ENCODE measurements at places on chromosomes 3 and 15.

DNA sequence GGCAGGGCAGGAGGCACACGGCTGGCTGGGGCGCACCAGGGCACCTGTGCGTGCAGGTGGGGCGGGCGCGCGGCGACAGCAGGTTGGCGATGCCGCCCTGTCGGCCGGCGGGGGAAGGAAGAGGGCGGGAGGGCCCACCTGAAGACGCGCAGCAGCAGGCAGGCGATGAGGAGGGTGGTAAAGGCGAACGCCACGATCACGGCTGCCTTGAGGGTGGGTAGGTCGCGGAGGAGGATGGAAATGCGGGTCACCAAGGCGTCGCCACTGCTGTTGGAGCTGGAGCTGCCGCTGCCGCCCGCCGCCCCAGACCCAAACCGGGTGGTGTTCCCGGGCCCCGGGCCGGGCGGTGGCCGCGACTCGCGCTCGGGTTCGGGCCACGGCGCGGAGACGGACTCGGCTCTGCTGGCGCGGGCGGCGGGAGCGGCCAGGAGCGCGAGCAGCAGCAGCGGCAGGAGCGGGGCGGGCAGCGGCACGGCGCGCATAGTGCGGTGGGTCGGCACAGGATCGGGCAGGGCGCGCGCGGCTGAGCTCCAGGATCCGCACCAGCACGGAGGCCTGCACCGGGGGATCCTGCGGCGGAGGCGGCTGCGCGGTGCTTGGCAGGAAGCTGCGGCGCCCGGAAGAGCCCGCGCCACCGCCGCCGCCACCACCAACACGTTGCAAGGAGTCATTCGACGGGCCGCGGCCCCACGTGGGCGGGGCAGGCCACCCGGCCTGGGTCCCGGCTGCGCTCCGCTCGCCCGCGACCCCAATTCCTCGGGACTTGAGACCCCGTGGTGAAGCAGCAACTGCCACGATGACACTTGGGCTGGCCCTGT is at the start of gene FAM174B:
TSS of gene FAM174B (minus strand) at position 598 of the 818 bp plus-strand sequence.
- DNase-seq: peak; percentile 68

DNA sequence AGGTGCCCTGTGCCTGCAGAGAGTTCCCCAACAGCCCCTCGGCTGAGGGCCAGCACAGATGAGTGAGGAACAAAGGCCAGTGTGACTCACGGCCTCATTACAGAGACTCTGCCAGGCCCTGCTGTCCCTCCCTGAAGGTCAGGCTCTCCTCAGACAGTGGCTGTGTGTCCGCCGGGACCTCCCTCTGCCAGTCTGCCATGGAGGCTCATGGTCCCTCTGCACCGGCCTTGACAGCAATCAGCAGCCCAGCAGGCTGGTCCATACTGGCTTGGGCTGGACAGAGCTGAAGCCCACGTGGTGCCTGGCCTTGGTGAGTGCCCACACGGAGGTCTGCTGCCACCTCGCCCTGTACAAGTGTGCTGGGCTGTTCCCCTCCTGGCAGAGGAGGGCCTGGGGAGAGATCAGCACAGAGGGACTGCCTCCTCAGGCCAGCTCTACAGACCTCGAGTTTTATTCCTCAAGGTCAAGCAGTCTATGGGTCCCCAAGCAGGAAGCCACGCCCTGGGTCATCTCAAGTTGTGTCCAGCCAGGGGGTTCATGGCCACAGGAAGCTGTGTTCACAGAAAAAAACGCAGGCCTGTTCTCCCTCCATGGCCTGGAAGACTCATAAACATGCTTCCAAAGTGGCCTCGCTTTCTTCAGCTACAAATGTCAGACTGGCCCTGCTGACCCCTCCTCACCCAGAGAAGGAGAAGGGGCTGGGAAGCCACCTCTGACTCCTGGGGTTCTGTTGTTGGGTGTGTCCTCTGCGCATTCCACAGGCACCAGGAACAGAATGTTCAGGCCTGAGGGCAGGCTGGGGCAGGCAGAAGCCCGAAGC is 27.0 kb downstream of the SLC41A3 start:
- DNase-seq: no peak

GRCh38 chr3:162391301-162391700 is 894.7 kb downstream of the OTOL1 start:
- DNase-seq: no peak

DNA sequence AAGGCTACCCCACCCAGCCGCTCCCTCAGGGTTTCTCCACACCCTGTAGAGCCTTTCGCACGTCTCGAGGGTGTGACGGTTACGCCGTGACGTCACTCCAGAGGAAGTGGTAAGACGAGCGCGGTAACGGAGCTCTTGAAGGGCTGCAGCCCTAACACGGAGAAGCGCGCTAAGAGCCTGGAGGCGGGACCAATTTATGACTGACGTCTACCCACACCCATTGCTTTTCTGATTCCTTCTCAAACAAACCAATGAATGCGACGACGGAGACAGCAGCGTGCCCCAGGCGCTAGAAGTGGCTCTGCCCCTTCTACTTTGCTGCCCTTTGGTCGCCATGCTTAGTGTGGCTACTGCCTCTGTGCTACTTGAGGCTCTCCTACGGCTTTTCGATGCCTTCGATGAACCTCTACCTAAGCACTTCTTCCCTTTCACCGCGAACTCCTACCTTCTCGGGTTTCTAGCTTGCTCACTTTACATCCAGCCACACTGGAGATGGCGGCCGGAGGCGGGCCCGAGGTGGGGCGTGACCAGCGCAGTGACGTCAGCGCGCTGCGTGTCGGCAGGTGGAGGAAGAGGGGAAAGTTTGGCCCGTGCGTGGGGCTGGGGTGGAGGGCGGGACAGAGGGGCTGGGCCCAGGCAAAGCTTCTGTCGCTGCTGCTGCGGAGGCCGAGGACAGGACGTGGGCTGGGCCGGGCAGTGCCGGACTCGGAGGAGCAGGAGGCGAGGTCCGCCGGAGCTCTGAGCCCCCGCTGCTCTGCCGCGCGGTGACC is at the start of gene OXSR1:
TSS of gene OXSR1 (plus strand) at position 586 of the 770 bp plus-strand sequence. CDS start 340 bp downstream, outside the sequence.
- peak; percentile 100 for DNase-seq

- no peak for DNase-seq
These were observed 903.6 kb downstream of the DIPK2A start for GRCh38 chr3:144875211-144875610.

Data from hematopoietic multipotent progenitor cell treated with erythropoietin and hydrocortisone succinate and interleukin-3 and kit ligand, for 4 days (in vitro differentiated cells).